D721Med (cell line): ENCODE measurements at places on chromosomes 12 and 14.

GRCh38 chr12:123513805-123514204, 19.7 kb downstream of the RILPL1 start:
- DNase-seq, result no peak

DNA sequence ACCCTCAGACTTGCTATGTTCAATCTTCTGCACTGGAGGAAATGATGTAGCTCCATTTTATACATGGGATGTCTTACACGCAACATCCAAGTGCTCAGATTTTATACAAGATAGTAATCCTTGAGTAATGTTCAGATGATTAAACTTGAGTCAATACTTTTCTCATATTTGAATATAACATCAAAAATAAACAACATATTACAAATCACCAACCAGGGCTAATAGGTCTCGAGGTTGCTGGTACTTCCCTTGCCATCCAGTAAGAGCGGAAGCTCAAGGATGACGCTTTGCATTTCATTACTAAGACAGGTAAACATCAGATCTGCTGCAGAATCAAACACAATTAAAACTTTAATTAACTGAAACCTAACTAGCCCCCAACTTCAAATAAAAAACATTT, 97.3 kb downstream of the FOXN3 start:
- no peak for DNase-seq

GRCh38 chr14:21096438-21096837, 2.0 kb downstream of the ZNF219 start:
- DNase-seq, result no peak

DNA sequence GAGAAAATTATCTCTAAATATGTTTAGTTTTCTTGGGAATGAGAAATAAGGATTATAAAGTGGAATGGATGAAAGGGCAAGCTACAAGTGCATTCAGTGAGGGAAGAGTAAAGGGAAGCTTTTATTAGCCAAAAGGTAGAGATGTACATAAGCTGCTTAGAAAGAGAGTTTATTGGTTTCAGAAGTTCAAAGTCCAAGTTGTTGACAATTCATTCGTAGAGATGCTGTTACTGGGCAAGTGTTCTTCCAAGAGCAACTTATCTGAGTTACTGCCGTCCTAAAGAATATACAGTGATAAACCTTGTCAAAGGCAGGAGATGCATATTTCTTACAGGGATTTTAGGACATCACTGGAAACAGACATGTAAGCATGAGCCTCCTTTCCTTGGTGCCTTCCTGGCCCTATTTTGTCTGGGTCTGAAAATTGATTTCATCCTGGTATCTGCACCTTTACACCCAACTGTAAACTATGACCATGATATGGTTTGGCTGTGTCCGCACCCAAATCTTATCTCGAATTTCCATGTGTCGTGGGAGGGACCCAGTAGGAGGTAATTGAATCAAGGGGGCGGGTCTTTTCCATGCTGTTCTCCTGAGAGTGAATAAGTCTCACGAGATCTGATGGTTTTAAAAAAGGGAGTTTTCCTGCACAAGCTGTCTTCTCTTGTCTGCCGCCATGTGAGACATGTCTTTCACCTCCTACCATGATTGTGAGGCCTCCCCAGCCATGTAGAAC, 46.8 kb downstream of the TRMT5 start:
- no peak for DNase-seq

GRCh38 chr14:98292191-98292590, 979.8 kb downstream of the BCL11B start:
- DNase-seq, result no peak

DNA sequence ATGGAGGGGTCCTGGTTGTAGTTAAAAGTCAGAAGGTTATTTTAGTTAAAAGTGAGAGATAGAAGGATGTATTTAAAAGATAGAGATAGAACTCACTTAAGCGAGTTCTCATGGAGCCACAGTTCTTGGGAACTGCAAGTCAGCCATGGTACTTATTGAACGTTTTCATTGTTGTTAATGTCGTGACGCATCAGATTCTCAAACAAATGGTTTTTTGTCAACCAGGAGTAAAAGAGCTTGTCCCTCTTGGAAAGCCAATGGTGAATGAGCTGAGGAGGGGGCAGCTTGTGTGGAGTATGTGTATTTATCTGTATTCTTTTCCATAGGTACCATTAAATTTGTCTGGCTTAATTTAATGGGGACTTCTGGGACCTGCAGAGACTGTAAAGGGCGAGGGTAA, 68.6 kb downstream of the FIGNL2 start:
- no peak for DNase-seq

GRCh38 chr12:45789025-45789424, 59.5 kb downstream of the ARID2 start:
- no peak for DNase-seq

- DNase-seq, result no peak
Measured at GRCh38 chr14:85487215-85487614, 42.7 kb upstream of the FLRT2 start.

DNA sequence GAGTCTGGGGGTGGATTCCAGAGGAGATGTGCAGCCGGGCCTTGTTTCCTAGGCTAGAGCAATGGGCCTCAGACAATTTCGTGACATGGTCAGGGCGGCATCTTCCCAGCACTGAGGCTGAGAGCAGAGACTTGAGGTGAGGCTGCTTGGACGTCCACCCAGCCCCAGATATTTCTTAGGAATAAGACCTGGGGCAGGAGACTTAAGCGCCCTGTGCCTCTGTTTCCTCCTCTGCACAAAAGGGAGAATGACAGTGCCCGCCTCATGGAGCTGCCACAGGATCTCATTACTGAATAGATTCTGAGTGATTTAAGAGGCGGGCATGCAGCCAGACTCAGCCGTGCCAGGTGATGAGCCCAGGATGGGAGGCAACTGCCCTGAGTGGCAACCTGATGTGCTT, 297.9 kb upstream of the SFSWAP start:
- DNase-seq, result no peak

DNA sequence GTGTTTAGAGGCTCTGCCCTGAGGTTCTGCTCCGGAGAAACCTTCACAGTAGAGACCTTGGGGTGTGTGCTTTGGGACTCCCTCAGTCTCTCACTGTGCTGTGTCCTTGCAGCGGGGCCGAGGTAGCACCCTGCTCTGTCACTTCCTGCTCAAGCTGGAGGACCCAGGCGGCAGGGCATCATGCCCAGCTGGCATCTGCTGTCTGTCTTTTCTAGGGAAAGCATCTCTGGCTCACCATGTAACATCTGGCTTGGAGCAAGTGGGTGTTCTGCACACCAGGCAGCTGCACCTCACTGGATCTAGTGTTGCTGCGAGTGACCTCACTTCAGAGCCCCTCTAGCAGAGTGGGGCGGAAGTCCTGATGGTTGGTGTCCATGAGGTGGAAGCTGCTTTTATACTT, 124.5 kb downstream of the ESRRB start:
- DNase-seq, result no peak

GRCh38 chr12:75212072-75212471, 2.4 kb upstream of the KCNC2 start:
- no peak for DNase-seq

- no peak for DNase-seq
Measured at GRCh38 chr12:9149372-9149771, 33.7 kb upstream of the A2M start.

DNA sequence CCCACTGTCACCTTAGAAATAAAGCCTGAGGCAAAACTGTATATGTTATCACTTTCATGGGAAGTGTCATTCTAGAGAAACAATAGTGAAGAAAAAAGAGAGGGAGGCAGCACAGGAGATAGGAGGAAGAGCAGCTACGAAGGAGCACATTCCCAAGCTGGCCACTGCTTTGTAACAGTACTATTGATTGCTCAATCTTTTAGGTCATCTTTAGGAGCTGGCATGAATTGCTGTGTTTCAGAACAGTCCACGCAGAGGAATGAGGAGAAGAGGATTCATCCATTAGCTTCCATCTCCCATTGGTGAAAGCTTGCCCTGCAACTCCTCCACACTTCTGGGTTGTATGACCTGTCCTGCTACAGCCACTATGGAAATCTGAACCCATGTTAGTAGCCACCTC, 372.5 kb upstream of the DDHD1 start:
- no peak for DNase-seq

DNA sequence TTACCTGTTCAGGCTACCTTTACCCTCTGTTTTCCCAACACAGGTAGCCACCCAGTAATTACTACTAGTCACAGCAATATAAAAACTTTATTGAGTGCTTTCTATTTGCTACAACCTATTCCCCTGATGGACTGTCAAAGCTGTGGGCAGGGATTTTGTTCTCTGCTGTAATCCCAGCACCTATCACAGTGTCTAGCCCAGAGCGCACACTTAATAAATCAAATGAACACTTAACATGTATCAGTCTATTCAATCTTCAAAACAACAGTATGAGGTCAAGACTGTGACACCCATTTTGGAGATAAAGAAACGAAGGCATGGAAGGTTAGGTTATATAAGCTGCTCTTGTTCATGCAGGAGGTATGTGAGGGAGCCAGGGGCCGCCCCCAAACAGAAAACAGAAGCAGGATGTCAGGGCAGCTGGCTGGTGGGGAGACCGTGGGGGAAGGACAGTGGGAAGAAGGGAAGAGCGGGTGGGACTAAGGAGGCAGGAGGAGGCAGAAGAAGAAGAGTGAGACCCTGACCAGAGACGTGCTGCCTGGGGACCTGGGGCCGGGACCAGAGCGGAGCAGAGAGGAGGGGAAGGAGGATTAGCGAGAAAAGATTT, 1.7 kb downstream of the TNFRSF1A start:
- no peak for DNase-seq

GRCh38 chr14:54366736-54367735, 29.8 kb upstream of the CDKN3 start:
- DNase-seq, result no peak

- DNase-seq, result no peak
Measured at GRCh38 chr12:97848051-97848450, 385.4 kb downstream of the RMST start.

DNA sequence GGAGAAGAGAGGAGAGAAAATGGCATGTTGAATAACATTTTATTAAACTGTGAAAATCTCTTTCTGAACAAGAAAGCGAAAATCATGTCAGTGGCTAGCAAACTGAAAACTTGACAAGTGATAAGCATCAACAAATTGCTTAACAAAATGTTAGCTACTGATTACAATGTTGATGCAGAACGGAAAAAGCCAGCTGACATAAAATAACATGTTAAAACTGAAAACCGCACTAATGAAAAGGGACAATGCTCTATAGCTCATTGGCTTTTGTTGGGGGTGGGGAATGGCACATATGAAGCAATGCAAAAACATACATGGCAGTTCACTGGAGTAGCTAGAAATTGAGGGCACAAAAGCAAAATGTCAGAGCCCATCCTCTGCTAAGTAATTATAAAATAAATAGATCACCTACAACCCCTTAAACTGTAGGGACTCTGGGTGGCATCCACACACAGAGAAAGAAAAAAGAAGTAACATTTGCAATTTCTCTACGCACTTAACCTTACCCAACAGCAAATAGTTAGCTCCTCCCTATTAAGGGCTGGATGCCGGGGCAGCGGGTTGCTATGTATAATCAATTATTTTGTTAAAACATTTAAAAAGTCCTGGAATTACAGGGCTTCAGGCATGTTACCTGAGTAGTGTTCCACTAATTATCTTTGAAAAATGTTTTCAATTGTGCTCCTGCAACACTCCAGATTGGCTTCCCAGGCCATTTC, 129.2 kb upstream of the USP15 start:
- no peak for DNase-seq

GRCh38 chr14:99672506-99673304, 11.4 kb upstream of the CYP46A1 start:
- DNase-seq, result no peak

DNA sequence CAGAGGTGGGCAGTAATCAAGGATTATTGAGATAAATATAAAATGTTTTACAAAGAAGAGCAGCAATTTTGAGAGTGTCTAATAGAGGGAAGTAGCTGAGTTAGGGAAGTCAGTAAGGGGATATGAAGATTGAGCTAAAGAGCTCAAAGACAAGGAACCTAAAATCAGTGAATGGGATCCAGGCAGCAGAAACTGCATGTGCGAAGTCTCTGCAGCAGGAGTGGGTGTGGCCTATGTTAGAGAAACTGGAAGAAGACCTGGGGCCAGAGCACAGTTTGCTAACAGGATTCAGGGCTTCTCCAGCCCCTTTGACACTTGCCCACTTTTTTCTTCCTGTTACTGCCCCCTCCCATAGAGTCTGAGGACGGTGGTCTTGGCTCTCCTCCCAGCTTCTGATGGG, 36.3 kb upstream of the PLXNC1 start:
- DNase-seq, result no peak

- no peak for DNase-seq
Measured at GRCh38 chr14:94180655-94181271, 6.6 kb downstream of the PPP4R4 start.

DNA sequence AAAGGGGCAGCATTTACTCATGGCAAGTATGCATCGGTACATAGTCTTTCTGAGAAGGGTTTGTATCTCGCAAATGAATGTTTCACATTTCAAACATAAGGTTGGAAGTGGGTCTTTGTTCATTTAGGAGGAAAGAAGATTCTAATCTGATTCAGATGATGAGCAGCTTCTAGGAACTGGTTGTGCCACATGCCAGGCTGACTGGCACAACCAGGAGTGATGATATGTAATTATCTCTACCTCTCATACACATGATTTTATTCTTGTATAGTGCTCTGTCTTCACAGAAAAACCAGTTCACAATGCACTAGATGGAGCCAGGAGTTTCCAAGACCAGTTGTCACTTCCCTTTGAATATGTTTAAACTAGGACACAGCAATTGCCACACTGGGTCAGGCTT, 13.7 kb upstream of the BEST3 start:
- no peak for DNase-seq

- DNase-seq, result no peak
Measured at GRCh38 chr14:53153702-53154112, 584 bp upstream of the DDHD1 start.

- no peak for DNase-seq
Measured at GRCh38 chr12:8609061-8609570, 3.5 kb downstream of the AICDA start.
